Activated CD4-positive, CD25-positive, alpha-beta regulatory T cell treated with anti-CD3 and anti-CD28 coated beads, Interleukin-2, amount 50 U/mL, for 72 hours (primary cell): ENCODE measurements at places on chromosomes 4 and X.

GRCh38 chrX:118614150-118614549 is 113.3 kb upstream of the IL13RA1 start:
- no peak for DNase-seq

- no peak for DNase-seq
Observed at GRCh38 chr4:37825968-37826294, 555 bp upstream of the PGM2 start.

DNA sequence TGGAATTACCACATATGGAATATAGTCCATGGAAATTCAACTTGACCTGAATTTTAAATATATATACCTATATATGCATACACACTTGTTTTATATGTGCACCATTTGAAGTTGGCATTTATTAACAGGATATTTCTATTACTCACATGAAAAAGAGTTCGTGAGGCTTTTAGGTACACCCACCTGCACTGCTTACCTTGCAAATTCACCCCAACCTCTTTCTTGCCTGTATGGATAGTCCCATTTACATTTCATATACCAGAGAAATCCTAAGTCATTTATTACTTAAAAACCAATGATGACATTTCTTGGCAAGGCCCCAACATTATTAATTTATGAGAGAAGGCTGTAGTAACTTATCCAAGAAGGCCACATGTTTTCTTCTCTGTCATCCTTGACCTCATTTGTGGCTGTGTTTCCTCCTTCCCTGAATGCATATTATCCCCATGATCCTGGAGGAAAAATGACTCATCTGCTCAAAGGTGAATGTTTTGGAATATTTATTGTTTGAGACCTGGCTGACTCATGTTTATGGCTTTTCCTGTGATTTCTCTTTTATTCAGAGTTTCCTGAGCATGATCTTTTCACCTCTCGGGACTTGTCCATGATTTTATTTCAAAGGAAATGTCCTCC is 62.2 kb upstream of the FAM241A start:
- no peak for DNase-seq

DNA sequence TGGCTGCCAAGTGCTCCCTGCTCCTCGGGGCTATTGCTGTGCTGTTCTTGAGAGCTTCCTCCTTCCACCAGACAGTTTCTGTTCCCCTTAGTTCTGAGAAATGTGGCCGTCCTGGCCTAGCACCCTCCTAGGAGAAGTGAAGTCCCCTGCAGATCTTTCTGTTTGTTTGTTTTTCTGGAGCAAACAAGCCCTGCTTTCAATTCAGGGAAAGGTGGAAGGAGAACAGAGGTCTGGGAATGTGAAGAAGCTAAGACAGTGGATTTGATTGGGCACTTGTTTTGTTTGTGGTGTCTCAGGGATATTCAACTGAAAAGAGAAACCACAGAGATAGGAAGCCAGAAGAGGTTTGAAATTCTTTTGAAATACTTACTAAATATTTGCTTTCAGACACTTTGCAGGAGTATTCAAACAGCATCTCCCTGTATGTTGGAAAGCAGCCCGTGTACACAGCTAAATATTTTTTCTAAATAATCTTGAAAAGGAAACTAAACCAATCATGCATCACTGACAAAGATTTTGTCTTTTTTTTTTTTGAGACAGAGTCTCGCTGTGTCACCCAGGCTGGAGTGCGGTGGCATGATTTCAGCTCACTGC is 36.5 kb upstream of the PPM1K start:
- peak; percentile 33 for DNase-seq

- no peak for DNase-seq
Observed at GRCh38 chr4:84480082-84480481, 19.0 kb downstream of the NKX6-1 start.

DNA sequence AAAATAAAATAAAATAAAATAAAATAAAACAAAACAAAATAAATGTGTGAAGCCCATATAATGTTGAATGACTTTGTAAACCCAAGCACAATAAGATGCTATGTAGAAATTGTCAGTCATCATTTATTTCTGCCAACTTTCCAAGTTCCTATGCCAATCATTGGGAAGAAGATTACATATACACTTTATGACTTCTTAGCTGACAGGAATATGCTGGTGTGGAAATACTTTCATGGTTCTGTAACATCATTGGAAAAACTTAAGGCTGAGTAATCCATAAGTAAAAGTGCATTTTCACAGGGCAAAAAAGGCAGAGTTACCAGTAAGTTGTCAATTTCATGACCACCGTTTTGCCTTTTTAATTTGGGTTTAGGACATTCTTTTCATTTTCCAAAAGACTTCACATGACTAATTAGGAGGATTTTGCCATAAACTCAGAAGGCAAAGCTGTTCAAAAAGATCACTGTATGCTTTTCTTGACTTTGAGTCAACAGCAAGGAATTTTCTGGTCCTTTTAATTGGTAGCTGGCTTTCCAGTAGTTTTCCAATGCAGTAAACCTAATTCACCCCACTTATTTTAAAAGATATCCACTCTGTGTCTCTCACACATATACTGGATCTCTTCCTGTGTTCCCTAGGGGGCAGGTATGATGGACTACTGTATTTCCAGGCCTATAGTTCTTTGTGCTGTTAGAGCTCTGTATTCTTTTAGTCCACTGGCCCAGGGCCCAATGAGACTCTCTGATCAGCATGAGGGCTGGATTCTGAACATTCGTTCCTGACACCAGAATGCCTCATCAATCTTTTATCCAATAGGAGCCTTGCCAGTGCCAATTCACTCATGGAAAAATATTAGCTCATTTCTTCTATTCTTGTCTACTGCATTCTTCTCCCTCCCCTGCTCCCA is 26.2 kb upstream of the SCRG1 start:
- no peak for DNase-seq

GRCh38 chr4:162952232-162952631 is 214.5 kb downstream of the NAF1 start:
- DNase-seq: no peak

- DNase-seq: no peak
Observed at GRCh38 chrX:257681-258289, 23.4 kb upstream of the PLCXD1 start.

- DNase-seq: no peak
Observed at GRCh38 chr4:54109241-54110018, 9.5 kb downstream of the GSX2 start.

GRCh38 chrX:47232197-47232802 is 509 bp upstream of the USP11 start:
- DNase-seq: no peak

DNA sequence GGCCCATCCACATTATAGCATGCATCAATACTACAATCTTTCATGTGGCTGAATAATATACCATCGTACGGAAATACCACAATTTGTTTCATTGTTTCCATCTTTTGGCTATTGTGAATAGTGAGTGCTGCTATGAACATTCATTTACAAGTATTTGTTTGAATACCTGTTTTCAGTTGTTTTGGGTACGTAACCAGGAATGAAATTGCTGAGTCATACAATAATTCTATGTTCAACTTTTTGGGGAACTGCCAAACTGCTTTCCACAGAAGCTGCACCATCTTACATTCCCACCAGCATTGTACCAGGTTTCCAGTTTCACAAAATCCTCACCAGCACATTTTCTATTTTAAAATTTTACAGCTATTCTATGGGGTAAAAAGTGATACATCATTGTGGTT is 28.5 kb upstream of the MANBA start:
- DNase-seq: no peak

DNA sequence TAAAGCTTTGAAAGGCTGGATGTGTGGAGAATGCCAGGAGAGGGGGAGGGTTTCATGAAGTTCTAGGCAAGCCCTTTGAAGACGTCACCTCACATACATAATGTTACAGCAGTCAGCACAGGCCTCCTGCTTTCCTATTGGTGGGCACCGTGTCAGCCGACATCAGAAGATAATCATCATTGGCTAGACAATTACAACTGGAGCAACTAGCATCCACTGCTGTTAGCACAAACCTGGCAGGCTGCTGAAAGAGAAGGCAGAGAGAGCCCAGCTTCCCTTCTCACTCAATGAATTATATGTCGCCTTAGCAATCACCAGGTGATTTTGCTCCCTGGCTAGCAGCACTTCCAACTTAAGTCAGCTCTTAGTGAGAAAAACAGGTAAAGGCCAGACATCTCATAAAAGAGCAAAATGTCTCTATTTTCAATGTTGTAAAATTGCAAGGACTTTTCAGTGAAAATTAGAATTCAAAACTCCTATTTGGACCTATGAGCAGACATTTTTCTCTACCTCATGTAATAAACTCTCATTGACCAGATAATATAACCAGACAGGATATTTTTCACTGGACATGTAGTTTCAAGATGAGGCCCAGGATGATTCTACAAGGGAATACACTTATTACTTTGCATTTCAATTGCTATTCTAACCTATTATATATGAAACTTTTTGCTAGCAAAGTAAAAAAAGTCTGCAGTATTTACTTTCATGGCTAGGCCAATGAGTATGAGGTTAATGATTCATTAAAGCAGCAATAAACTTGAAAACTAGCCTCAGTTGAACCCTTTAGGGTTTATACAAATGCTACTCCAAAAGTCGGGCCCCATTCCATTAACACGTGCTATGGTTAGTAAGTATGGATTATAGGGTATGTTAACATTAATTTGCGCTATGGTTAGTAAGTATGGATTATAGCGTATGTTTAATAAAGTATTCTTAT is 4.3 kb downstream of the ELOVL6 start:
- DNase-seq: peak; percentile 45

DNA sequence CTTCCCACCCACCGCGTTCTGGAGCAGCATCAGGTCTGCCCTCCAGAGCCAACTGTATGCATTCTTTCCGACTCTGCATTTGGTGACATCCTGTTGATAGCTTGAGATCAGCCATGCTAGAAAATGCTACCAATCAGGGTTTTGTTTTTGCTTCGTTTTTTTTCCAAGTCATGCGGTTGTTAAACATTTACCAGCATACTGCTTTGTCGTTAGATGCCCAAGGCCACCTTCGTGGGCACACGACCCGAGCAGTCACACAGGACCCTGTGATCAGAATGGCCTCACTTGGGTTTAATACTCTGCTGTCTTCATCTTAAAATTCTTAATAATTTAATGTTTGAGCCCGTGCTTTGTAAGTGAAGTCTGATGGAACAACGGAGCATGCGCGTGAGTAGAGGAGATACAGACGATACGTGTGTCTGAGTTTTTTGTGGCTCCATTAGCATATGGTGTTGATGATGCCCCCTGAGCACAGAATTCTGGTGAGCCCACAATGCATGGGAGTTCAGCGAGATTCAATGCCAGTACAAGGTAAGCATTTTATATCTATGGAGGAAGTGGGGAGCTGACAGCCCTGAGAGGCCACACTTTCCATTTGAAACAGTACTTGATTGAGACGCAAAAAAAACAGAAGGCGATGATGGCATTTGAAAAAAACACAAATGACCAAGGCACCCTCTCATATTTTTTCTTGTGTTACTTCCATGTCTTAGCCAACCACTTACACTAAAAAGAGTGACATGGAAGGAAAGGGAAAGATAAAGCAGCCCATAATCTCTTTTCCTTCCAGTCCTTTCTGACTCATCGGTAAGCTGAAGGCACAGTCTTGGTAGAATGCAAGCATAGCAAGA is 323.6 kb downstream of the BCOR start:
- DNase-seq: no peak

DNA sequence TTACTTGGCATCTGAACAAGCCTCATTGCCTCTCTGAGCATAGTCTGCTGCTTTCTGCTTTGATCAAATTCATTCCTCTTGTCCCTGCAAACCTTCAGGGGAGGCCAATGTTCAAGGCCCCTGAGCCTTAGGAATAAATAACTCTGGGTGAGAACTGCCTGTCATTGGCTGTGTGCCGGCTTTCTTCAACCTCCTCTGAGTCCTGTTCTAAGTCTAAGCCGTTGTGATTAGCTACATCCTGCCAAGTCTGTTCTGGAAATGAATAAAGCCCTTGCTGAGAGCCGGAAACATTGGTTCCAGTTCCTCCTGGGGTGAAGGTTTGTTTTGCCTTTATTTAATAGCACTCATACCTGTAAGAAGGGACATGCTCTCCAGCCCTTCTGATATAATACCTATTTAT is 13.8 kb downstream of the RNF4 start:
- no peak for DNase-seq

DNA sequence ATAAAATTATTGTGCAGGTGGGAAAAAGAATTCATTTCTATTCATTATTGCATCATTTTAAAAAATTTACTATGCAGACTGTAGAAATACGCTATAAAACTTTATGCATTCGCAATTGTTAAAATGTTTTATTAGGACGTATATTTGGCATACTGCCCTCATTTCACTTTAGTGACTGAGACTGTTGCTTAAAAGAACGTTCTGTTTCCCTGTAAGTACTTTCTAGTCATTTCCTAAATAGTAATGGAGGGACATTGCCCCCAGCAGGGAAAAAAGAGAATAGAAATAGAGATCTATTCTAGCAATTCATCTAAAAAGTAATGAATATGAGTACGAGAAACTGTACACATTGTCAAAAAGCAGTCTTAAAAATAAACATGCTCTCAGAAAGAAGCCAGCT is 1295.8 kb upstream of the TENM3 start:
- DNase-seq: no peak

DNA sequence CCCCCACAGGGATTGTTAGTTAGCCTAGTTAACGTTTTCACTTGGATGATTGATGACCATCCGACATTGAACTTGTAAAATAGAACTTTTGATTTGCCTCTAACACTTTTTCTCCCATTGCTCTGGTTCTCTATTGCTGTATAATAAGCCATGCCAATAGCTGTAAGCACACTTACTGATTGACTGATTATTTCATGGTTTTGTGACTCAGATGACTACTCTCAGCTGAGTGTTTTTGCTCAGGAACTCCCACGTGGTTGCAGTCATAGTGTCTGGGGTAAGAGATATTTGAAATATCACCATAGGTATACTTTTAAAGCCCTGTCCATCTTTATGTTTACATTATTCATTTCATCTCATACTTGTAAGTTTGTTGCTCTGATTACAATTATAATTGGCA is 1285.5 kb downstream of the STIM2 start:
- DNase-seq: no peak

GRCh38 chr4:17189759-17190158 is 291.3 kb upstream of the LDB2 start:
- DNase-seq: no peak

- no peak for DNase-seq
Observed at GRCh38 chr4:62644372-62644771, 1444.2 kb downstream of the ADGRL3 start.

DNA sequence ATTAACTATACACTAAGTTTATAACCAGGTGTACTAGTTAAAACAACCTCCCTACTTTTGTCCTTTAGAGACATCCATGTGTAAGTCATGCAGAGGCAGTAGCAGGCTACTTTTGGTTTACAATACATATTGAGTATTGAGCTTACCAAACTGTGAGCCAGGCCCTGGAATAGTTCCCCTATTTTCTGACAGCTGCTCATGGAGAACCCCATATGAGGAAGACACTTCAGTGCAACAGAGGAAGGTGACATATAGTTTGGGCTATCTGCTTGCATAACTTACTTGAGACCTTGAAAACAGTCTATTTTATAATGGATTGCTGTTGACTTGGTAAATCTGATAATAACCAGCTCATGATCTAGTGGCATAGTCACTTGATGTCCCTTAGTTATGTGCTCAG is 190.5 kb downstream of the SH3BGRL start:
- no peak for DNase-seq

DNA sequence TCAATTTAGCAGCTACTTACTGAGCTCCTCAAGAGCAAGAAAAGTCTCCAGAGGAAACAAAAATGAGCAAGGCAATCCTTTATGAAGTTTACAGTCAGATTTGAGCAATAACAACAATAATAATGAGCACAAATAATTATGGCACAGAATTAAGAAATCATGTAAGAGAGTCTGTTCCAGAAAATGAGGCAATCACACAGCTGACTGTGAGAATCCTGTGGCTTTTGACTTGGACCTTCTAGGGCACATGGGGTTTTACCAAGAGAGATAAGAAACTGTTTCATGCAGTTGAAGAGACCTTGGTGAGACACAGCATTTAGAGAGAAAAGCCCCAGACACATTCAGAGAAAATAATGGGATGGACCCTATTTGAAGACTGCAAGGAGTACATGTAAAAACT is 362.6 kb upstream of the MAGEB2 start:
- no peak for DNase-seq
